Adipocyte (in vitro differentiated cells): ENCODE measurements at places on chromosomes 6 and 20.

DNA sequence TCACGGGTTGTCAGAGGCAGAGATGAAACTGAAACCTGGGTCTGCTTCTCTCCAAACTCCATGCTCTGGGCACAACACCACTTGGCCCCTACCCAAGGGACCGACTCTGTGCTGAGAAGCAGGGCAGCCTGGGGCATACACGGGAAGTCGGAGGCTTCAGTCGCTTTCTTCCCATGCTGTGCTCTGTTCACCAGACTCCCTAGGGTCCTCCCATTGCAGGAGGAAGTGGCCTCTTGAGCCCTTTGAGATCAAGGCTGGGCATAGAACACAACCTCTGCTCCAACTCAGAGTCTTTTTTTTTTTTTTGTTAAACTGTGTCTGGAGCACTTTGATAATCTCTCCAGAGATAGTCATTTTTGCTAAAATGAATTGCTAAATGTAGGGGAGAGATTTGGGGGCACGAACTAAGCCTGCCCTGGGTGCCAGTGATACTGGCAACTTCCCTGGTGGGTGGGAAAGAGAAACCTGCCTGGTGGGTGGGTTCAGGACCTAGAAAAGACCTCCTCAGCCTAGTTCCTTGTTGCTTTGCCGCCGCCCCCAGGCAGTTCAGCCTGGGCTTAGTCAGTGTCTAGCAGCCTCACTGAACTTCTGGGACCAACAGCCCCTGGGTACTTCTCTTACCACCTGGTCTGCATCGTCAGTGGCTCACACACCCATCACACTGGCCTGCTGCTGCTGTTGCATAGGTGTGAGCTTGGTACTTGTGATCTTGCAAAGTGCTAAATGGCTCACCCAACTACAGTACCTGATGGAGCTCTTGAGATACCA, 62.0 kb downstream of the PPP1R14C start:
- no peak for DNase-seq

GRCh38 chr6:30767158-30767943, 23.0 kb upstream of the IER3 start:
- no peak for DNase-seq

DNA sequence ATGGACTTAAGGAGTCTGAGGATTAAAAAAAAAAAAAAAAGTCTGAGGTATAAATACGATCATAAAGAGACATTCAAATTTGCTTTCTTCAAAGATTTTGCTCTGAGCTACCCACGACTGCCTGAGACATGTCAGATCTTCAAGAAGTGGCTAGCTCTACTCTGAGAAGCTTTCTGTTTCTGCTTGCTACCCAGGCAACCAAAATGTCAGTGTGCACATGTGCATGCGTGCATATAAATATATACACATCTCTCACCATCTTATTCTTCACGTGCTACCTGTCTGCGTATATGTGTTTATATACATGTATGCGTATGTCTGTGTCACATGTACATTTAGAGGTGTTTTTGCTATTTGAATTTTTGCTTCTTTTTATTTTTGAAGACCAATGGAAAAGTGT, 299.6 kb upstream of the STXBP5 start:
- DNase-seq, result peak; percentile 19

- DNase-seq, result peak; percentile 86
Measured at GRCh38 chr20:10674684-10675449, 1.1 kb upstream of the JAG1 start.

DNA sequence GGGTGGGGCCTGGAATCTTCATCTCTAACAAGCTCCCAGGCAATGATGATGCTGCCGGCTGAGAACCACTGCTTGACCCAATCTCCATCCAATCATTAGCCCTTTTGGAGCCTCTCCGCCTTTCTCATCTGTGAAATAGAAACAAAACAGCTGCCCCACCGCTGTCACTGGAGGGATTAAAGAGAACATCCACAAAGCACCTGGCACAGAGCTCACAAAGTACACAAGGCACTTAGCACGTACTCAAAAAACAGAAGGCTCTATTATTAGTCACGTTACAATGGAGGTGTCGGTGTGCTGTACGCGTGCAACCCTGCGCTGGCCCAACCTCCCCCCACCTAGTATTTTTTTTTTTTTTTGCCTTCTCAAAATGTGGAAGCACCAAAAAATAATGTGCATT, 213.5 kb upstream of the ARID1B start:
- DNase-seq, result no peak

DNA sequence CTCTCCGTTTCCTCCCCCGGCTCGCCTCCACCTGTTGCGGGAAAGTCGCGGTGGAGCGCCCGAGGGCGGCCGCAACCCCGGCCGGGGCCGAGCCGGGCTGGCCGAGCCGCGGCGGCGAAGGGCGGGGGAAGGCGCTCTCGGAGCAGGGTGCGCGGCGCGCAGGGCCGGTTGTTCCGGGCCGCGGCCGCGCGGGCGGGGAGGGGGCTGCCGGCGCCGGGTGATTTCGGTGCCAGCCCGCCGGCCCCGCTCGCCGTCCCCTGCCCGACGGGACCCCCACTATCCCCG, 235 bp downstream of the MAP7 start:
- peak; percentile 57 for DNase-seq

DNA sequence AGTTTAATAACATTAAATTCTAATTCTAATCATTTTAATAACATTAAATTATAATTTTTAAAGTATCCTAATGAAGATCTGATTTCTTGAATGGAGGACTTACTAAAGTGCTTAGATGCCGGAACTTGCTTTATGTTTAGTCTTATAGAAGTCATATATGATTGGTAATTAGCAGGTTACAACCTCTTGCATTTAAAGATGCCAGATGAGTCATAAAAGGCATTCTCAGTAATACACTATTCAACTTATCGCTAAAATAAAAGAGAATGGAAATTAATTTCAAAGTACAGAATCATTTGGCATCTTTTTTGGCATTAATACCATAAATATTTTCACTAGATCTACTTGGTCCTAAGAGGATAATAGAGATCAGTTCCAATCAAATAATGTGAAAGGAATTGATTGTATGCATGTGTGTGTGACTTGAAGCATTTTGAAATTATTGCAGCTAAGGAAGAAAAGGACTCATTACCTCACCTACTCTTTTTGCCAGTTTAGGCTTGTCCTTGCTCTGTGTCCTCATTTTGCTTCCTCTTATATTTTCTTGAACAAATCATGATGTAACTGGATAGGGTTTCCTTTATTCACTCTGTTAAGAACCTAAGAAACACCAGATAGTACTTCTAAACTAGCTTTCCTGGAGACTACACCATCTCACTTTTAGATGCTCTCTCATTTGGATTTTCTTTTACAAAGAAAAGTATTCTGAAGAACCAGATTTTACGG, 2.7 kb downstream of the COL21A1 start:
- no peak for DNase-seq

GRCh38 chr6:38322138-38322537, 317.6 kb downstream of the BTBD9 start:
- DNase-seq, result no peak

GRCh38 chr6:159961528-159961927, 7.4 kb upstream of the IGF2R start:
- DNase-seq, result no peak

GRCh38 chr6:16999491-17000436, 102.1 kb upstream of the STMND1 start:
- peak; percentile 92 for DNase-seq

- peak; percentile 71 for DNase-seq
Measured at GRCh38 chr6:127484212-127484863, 25.1 kb upstream of the KIAA0408 start.

DNA sequence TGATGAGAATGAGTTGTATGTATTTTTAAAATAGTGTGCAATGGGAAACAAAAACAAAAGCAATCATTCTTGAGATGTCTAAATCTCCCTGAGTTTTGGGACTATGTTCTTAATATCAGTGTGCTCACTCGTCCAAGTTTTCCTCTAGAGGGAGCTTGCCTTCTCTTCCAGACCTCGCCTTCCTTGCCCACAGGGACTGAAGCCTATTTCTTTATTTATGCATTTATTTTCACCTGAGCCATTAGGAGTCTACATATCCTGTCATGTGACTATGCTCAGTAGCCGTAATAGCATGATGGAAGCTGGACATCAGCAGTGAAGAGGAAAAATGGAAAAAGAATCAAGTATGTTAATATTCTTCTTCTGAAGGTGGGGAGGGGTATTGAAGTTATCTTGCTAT, 131.2 kb downstream of the SH3BGRL2 start:
- peak; percentile 36 for DNase-seq

GRCh38 chr20:13105864-13106457, 97.2 kb downstream of the SPTLC3 start:
- peak; percentile 81 for DNase-seq

GRCh38 chr6:74058606-74059005, 362.6 kb downstream of the CD109 start:
- DNase-seq, result no peak

GRCh38 chr20:46130534-46130933, 12.4 kb downstream of the CD40 start:
- DNase-seq, result no peak

DNA sequence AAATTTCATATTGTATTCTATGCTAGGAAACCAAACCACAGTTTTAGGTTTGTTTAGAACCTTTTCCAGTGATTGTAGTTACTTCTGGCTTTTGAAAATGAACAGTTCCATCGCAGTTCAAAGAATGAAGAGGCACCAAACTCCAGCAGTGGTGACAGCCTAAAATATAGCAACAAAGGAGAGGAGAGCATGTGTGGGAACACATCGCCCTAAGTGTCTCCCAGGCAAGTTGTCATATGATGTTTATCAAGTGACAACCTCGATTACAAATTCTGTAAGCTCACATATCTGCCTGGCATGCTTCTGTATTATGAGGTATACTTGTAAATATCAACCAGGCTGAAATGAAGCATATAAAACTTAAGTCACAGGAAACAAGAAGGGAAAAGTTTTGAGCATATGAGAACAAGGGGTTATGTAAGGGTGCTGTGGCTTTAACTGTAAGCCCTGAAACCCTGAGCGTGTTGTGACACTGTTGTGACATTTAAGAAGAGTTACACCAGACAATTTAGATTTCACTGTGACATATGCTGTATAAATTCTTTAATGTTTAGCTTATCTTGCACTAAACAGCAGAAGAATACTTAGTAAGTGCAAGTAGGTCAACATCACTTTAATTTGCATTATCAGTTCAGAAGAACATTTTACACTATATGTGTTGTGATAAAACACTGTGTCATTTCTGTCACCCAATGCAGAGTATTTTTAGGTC, 29.1 kb upstream of the FBXL4 start:
- no peak for DNase-seq

DNA sequence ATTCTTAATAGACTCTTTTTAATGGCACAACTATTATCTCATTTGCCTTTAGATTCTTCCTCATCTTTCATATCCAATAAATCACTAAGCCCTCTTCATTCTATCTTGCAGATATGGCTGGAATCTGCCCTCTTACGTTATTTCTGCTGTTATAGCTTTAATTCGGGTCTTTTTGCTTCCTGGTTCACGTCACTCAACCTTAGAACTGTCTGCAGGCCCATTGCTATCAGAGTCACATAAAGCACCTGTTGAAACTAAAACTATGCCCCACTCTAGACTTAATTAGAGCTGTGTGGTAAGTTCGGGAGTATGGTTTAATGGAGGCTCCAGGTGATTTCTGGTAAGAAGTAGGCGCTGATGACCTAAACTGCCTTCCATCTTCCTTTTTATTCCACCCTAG, 988 bp downstream of the QRSL1 start:
- DNase-seq, result no peak

DNA sequence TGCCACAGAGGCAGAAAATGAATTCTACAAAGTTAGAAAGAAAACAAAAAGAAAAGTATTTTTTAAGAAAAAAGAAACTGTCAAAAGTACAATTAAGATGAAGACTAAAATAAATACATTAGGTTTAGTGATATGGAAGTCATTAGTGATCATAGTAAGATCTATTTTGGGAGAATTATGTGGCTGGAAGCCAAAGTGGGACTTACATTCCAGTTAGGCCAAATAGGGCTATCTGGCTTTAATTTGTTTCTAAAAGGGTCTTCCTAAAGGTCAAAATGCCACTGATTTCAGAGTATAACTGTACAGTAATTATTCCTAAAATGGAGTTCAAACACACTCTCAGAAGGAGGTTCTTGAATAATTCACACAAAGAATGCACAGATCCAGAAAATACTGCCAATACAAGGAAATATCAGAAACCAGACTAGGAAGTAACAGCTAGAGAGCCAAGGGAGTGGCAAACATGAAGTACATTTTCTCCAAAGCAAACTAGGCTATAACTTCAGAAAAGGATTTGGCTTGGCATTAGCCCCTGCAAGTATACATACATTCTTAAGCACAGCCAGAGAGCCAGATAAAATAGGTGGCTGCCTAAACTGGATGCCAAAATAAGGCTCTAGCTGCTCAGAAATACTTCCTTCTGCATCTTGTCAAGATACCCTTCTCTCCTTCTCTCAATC, 45.3 kb downstream of the PDSS2 start:
- DNase-seq, result peak; percentile 15

DNA sequence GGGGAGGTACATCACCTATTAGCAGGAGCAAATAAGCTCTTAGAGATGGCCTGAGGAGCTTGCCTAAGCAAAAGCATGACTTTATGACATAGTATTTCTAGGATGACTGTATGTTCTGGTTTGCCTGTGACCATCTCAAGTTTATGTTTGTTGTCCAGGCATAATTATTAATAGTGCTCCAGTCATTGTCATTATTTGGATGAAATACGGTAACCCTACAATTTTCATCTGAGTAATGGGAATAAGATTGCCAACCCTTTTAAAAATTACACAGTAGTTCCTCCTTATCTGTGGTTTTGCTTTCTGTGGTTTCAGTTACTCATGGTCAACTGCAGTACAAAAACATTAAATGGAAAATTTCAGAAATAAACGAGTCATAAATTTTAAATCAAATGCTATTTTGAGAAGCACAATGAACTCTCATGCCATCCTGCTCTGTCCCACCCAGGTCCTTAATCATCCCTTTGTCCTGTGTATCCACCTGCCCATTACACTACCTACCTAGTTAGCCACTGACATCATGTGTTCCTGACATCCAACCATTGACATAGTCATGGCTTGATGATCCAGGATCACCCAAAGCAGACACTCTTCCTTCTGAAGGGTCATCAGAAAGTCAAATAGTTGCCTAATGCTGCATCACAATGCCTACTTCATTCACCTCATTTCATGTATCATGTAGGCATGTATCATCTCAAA, 27.0 kb upstream of the TFB1M start:
- DNase-seq, result peak; percentile 10

- no peak for DNase-seq
Measured at GRCh38 chr6:168150551-168151320, 71.7 kb upstream of the FRMD1 start.

DNA sequence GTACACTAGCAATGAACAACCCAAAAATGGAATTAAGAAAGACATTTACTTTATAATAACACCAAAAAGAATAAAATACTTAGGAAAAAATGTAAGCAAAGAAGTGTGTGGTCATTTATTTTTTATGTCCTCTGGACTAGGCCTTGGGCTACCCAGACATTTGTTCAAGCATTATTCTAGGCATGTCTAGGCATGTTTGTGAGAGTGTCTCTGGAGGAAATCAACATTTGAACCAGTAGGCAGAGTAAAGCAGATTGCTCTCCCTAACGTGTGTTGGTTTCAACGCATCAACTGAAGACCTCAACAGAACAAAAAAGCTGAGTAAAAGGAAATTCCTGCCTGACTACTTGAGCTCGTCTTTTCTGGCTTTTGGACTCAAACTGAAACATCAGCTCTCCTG, 84.5 kb downstream of the ANKEF1 start:
- DNase-seq, result no peak
